HT-29 (cell line): ENCODE measurements at places on chromosomes 13 and 19.

GRCh38 chr19:42199440-42200115 is 17.9 kb downstream of the DEDD2 start:
- no peak for DNase-seq

GRCh38 chr19:1394252-1395193 is 6.8 kb downstream of the GAMT start:
- peak; percentile 42 for DNase-seq

GRCh38 chr13:85148009-85148408 is 651.2 kb downstream of the SLITRK6 start:
- DNase-seq = no peak

- DNase-seq = no peak
Observed at GRCh38 chr13:64410276-64411053, 2819.7 kb downstream of the PCDH9 start.

DNA sequence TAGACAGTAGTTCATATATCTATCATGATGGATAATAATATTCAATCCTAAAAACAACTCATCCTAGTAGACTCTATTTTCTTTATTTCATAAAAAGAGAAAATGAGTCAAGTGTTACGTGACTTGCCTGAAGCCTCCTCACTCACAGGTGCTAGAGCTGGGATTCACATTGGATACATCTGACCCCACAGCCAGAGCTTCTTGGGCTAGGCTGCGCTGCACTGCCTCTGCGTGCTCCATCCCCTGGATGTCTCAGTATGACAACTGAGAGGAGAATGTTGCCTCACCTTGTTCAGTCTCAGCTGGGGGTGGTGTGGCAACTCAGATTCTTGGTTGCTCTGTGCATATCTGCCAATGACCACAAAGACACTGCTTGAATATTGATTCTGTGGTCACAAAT is 286.6 kb downstream of the LIG4 start:
- no peak for DNase-seq

- no peak for DNase-seq
Observed at GRCh38 chr19:47630594-47630993, 21.7 kb downstream of the BICRA start.

- no peak for DNase-seq
Observed at GRCh38 chr19:45790942-45791341, 1.7 kb downstream of the DMWD start.

DNA sequence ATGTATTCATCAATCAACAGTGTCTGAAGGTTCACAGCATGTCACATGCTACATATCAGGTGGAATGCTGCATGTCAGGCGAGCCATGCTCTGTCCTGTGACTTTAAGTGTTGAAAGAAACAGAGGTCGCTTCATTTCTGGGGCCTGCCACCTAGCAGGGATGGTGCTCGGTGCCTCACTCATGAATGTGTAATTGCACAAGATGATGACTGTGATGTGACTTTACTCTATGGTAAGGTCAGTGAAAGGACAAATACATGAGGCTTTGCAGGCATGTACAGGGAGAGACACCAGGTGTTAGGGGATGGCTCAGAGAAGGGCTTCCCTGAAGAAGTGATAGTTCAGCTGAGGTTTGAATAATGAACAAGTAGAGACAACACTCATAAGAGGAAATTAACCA is 66.7 kb downstream of the FRY start:
- no peak for DNase-seq

DNA sequence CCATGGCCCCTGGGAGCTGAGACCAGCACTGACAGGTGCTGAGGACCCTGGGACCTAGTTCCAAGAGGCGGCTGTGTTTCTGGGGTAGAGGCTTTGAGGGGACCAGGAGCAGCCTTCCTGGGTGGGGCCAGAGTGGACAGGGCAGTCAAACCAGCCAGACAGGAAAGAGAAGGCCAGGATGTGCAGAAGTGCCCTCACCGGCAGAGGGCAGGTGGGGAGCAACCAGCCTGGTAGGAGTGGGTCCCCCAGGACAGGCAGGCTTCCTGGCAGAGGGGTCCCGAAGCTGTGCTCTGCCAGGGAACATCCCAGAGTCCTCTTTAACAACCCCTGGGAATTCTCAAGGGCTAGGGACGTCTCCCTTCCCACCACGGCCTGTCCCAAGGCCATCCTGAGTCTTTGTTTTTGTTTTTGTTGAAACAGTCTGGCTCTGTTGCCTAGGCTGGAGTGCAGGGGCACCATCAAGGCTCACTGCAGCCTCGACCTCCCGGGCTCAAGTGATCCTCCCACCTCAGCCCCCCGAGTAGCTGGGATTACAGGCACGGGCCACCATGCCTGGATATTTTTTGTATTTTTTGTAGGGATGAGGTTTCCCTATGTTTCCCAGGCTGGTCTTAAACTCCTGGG is 3.0 kb upstream of the HIPK4 start:
- DNase-seq = peak; percentile 94

DNA sequence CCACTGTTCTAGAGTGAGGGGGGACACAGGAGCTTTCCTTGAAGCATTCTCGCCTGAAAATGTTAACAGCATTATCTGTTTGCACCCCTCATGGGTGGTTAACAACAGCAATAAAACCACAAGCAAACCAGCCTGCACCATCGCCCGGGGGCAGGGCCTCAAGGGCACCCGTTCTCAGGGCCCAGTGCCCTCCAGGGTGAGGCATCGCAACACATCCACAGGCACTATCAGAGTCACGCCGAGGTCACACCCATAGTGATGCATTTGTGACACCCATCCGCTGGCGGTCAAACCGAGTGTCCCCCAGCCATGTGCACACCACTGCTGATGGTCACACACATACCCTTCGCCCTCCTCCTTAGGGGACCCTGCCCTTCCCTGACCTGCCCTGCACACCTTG is 4.6 kb downstream of the FUT5 start:
- no peak for DNase-seq

GRCh38 chr13:108895220-108895704 is 265.9 kb downstream of the MYO16 start:
- peak; percentile 92 for DNase-seq

- peak; percentile 53 for DNase-seq
Observed at GRCh38 chr13:91078093-91078679, 269.3 kb upstream of the MIR17HG start.
